ENCODE measurements at places on chromosomes 7 and 10. TPM values are rescaled to one million over a fixed set of nuclear protein-coding genes. Genes with fewer than 3 reads are reported as not detected.

The ITGA8 gene
- total RNA-seq, result not detected

The LIPJ gene
- not detected for total RNA-seq

The ATG9B gene
- total RNA-seq, result 0.25 TPM

The PTN gene
- total RNA-seq, result not detected

DNA sequence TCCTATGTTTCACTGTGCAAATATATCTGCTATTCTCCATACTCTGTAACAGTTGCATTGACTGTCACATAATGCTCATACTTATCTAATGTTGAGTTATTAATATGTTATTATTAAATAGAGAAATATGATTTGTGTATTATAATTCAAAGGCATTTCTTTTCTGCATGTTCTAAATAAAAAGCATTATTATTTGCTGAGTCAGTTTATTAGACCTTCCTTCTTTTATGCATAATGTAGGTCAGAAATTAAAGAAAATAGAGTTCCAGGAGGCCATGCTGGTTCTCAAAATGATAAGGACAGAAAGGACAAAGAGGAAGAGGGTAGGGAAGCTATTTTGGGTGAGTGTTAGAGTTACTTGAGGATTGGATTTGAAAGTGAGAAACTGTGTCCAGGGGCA is 50.7 kb downstream of the CYP2C9 start:
- no peak for DNase-seq

GRCh38 chr7:44286182-44286617 is 39.2 kb downstream of the CAMK2B start:
- DNase-seq, result no peak

DNA sequence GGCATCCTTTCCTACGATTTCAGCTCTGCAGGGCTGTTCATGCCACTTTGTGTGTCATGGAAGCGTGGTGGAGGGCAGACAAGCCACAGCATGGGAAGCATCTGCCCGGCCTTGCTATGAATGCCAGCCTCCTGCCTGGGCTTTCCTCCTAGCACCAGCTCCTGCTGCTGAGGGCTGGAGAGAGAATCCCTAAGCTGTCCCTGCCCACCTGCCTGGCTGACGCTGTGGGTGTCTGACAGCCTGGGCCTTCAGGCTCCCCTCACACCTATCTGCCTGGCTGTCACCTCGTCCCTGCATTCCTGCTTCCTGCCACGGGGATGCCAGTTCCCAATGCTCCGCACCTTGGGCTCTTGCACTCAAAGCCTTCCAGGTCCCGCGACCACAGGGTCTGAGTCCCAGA is 606.5 kb upstream of the MGMT start:
- DNase-seq, result no peak

GRCh38 chr7:31761646-31762045 is 74.6 kb downstream of the PPP1R17 start:
- no peak for DNase-seq

GRCh38 chr7:157900556-157900955 is 563.8 kb downstream of the DNAJB6 start:
- DNase-seq, result no peak

DNA sequence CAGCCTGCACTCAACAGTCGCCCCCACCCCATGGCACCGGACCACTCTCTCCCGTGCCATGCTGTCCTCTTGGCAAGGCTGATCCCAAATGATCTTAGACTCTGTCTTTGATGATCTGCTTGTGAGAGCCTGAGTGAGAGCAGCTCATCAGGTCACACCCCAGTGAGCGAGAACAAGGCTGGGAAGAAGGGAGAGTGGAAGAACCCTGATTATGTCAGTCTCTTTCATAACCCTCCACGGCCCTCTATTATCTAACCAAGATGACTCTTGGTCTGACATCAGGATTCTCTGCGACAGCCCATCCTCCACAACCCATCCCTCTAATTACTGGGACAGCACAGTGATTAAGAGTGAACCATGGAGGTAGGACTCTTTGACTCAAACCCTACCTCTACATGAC is 53.1 kb upstream of the C7orf33 start:
- DNase-seq, result no peak

All from NCI-H460 (cell line).